ENCODE measurements at places on chromosomes 3 and 15. TPM values are rescaled to one million over a fixed set of nuclear protein-coding genes. Genes with fewer than 3 reads are reported as not detected.

FETUB gene
- total RNA-seq = not detected

IL17RD gene
- total RNA-seq = 0.05 TPM

LDHAL6B gene
- not detected for total RNA-seq

C3orf85 gene
- total RNA-seq = not detected

CLSTN2 gene
- 0.05 TPM for total RNA-seq

CYP1A2 gene
- total RNA-seq = not detected

CTXN2 gene
- total RNA-seq = not detected

PAK6 gene
- total RNA-seq = 0.77 TPM

GOLGA6A gene
- total RNA-seq = not detected

ITPKA gene
- total RNA-seq = 0.64 TPM

CHRNA7 gene
- not detected for total RNA-seq

RNF13 gene
- 24.8 TPM for total RNA-seq

DNA sequence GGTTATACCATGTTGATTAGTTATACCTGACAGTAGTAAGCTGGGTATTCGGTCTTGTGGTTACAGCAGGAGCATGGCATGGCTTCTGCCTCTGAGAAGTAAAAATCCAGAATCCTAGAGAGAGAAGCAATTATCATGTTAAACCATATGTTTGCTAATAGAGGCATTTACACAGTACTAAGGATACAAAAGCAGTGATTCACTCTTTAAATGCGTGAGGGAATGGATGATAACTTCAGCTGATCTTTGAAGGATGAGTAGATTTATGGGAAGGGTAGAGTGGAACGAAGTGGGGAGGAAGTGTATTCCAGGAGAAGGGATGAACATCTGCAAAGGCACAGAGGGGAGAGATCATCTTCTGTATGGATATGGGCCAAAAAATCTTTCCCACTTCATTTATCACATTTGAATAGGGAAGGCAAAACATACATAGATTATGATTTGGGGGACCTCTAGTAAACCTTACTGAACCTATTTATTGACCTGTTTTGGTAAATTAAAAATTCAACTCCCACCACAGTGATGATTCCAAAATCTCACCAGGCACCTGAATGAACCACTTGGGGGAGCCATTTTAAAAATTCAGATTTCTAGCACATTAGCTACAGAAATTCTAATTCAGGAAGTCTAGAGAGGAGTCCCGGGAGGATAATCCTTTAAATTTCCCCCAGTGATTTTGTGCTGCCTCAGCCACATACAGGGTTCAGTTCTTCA lies 35.1 kb downstream of the IGSF10 start:
- no peak for DNase-seq

DNA sequence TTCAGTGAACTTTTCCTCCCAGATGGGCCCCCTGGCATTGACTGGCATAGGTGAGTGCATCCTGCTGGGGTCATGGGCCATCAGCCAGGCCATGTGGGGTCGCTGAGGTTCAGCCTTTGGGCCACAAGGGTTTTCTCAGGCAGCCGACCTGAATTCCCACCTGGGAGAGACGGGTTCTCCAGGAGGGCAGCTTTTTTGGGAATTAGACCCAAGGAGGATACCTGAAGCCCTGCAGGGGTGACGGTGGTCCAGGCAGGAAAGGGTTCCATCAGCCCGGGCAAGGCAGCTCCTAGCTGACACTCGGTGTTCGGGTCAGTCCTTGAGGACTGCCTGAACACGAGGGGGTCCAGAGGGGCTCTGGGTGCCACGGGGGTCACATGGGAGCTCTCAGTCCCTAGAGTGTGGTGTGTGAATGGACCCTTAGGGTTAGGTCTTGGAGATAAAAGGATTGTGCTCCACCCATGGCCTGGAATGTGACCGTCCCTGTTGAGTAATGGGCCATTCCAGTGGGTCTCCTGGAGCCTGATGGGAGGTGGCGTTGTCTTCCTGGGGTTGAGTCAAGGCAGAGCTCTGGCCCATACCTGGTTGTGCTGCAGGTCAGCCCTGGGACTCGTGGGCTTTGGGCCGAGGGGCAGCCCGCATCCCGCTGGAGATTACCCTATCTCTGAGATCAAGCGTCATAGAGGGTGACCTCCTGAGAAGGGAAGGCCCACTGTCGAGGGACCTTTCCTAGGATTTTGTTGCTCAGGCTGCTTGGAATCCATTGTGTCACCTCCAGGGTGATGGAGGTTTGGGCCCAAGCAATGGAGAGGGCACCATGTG lies 192.8 kb downstream of the UBE3A start:
- no peak for DNase-seq

GRCh38 chr15:98080791-98081190 lies 120.3 kb downstream of the ARRDC4 start:
- DNase-seq = no peak

DNA sequence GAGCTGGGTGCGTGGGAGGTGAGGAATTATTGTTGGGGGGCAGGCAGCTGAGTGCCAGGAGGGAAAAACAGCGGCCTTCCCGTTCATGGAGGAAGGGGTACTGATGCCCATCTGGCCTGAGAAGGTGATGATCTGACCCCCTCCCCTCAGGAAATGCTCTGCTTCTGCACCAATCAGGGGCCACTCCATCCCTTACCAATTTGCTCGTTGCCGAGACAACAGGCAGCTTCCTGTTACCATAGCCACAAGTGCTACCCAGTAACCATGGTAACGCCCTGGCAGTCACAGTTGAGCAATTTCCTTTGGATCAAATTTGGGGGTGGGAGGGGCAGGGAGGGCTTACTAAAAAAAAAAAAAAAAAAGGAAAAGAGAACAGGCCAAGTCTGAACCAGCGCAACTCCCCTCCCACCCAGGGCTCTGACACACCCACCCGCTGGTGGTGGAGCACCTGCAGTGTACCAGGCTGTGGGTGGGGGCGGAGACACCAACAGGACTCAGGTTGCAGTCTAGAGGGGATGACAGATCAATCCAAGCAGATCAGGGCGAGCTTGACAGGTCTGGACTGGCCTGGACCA lies 13.7 kb downstream of the CELF6 start:
- no peak for DNase-seq

DNA sequence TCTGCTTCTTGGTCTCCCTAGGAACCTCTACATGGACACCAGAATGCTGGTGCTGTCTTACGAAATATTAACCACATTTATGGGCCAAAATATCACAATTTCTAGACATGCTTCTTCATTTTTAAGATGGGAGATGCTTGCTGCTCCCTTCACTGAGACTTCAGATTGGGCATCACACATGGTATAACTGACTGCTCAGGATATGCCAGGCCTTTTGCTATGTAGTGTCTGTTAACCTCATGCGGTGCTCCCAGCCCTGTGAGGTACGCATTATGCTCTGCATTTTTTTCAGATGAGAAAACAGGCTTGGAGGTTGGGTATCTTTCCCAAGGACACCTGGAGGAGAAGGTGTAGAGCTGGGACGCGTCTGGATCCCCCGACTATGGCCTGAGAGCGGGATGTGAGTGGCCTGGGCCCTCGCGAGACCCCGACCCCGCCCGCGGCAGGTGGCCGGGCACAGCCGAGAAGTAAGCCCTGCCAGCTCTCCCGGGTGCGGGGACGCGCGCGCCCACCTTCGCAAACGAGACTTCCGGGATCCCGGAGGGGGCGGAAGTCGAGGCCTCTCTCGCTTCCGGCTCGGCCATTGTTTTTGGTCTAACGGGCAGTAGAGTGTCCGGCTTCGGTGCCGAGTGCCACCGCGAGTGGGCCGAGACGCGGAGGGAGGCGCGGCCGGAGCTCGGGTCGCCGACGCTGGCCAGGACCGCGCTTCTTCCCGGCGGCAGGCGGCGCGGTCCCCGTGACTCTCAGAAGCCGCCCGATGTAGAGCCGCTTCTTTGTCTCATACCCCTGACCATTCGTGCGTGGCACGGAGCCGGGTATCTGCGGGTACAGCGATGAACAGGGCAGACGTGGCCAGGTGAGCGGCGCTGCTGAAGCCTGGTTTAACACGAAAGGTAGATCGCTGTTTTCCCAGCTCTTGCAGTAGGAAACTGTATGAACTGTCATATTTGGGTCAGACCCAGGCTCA lies at the start of gene ZKSCAN7:
Gene ZKSCAN7 (plus strand): TSS at position 568 of the 967 bp plus-strand sequence. CDS start 1,855 bp downstream, outside the sequence.
- no peak for DNase-seq

- no peak for DNase-seq
These were observed 122.5 kb upstream of the ROBO2 start for GRCh38 chr3:76917436-76917835.

DNA sequence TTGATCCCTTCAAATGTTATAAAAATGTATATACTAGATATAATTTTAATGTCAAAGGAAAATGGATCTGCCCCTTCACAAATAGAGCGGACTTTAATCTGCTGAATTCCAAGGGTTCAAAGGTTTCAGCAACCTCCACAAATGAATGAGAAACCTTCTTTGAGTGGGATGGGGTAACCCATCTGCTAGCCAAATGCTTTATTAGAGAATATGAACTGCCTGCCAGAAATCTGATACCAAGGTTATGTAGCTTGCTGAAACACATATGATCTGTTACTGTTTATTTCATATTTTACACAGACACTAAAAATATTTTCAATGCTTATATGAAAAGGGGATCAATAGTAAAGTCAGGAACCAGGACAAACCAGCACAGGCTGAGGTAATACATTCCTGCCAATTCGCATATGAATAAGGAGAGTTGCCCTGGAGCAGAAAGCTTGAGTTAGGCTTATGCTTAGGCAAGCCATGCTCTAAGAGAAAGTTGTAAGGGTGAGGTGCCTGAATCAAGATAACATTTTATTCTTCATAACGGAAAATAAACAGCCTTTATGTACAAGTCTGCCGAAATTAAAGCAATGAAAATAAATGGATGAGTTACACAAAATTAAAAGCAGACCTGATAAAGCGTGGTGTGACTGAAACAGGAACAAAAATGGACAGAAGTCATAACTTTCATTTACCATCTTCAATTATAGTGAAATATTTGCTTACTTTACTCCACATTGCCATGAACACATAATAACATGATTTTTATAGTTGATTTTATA lies 26.5 kb downstream of the PLOD2 start:
- no peak for DNase-seq

- DNase-seq = no peak
These were observed 22.0 kb upstream of the TATDN2 start for GRCh38 chr3:10226293-10226692.

- no peak for DNase-seq
These were observed 337.8 kb downstream of the ROBO2 start for GRCh38 chr3:77377717-77378116.

DNA sequence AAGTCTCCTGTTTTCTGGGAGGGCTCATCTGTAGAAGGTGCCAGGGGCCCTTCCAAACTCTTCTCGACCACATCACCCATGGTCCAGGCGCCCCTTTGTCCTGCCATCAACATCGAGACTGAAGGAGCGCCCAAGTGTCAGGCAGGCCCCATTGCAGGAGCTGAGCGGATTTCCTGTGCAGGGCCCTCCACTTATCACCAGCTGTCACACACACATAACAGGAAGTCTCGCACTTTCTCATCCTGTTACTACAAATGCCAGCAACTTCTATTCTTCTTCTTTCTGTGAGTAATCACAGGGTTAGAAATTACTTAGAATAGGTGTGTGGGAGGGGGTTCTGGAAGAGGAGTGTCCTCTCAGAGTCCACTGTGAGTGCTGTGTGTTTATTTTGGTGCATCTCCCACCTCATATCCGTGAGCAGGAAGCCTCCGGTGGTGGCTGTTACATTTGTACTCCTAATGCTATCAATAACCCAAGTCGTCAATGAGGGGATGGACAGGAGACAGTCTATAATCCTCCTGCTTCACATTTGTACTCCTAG lies at the start of gene KLHL6:
Gene KLHL6 (minus strand): TSS at position 166 of the 541 bp plus-strand sequence. CDS start 53 bp downstream, at position 113.
- DNase-seq = peak; percentile 64

- no peak for DNase-seq
These were observed 68.0 kb downstream of the ABHD5 start for GRCh38 chr3:43758592-43759225.

DNA sequence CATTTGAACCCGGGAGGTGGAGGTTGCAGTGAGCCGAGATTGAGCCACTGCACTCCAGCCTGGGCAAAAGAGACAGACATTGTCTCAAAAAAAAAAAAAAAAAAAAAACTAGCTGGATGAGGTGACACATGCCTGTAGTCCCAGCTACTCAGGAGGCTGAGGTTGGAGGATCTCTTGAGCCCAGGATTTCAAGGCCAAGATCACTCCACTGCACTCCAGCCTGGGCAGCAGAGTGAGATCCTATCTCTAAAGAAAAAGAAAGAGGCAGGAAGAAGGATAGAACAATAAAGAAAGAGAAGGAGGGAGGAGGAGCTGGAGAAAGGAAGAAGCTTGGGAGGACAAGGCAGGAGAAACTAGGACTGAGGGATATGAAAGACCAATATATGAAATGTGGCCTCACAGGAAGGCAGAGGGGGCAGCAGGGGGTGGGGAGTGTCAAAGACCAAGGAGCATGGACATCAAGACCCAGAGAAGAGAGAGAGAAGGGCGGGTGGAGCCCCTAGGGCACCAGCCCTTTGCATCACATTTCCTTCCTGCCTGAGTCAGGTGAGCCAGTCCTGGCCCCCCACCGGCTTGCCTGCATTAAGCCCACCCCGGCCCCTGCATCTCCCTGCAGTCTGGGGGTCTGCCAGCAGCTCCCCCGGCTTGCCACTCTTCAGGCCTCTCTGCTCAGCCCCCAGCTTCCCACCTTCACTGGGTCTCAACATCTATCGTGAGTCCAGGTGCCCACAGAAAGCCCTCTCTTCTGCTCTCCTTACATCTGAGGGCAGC lies 11.5 kb downstream of the IGDCC3 start:
- DNase-seq = no peak

- no peak for DNase-seq
These were observed 76.2 kb downstream of the CCK start for GRCh38 chr3:42189736-42190135.

- peak; percentile 33 for DNase-seq
These were observed 38.7 kb downstream of the HSPBAP1 start for GRCh38 chr3:122754929-122755328.

DNA sequence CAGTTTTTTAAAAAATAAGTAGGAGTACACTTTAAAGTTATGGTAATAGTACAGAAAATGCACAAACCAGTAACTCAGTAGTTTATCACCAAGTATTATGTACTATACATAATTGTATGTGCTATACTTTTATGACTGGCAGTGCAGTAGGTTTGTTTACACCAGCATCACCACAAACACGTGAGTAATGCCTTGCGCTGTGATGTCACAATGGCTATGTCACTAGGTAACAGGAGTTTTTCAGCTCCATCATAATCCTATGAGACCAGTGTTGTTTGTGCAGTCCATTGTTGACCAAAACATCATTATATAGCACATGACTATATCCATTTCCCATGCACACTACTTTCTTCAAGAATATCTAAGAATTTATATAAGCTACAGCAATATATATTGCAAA lies 68.4 kb upstream of the TSPAN3 start:
- no peak for DNase-seq

- DNase-seq = no peak
These were observed 18.9 kb downstream of the EIF1B start for GRCh38 chr3:40328374-40328773.

DNA sequence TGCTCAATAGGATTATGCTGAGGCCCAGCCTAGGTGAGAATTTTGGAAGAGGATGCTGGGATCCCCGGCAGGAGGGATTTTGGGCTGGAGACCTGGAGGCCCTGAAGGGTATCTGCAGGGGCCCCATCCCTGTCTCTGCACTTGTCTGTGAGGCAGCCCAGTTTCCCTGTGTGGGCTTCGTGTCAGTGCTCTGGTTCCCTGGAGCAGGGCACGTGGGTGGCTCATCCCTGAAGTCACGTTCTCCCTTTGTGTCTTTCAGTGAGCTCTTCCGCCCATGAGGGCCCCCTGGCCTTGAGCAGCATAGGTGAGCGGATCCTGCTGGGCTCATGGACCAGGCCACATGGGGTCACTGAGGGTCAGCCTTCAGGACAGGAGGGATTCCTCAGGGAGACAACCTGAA lies 217.9 kb downstream of the SNRPN start:
- no peak for DNase-seq
